Activated T-cell treated with anti-CD3 and anti-CD28 coated beads for 48 hours (primary cell): ENCODE measurements at places on chromosomes 1 and 21.

DNA sequence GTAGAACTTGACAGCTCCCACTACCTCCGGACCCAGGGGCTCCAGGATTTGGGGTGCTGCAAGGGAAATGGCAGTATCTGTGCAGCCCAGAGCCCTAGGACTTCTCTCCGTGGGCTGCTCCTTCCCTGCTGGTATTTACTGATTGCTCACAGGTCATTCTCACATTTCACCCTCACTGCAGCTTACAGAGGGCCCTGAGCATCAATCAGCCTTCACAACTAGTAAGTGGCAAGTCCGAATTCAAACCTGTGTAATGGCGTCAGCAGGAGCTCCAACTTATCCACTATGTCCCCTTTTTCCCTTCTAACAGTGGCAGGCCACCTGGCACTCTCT lies 32.4 kb downstream of the PIK3C2B start:
- no peak for DNase-seq

GRCh38 chr1:220511785-220512184 lies 16.2 kb upstream of the MARK1 start:
- no peak for DNase-seq

- no peak for DNase-seq
Measured at GRCh38 chr1:92820024-92820423, 11.8 kb upstream of the RPL5 start.

GRCh38 chr1:233673947-233674431 lies 60.1 kb downstream of the KCNK1 start:
- no peak for DNase-seq

GRCh38 chr1:23664837-23665795 lies 26.5 kb upstream of the RPL11 start:
- peak; percentile 10 for DNase-seq

GRCh38 chr1:108704496-108704895 lies 8.2 kb upstream of the FNDC7 start:
- DNase-seq: no peak

DNA sequence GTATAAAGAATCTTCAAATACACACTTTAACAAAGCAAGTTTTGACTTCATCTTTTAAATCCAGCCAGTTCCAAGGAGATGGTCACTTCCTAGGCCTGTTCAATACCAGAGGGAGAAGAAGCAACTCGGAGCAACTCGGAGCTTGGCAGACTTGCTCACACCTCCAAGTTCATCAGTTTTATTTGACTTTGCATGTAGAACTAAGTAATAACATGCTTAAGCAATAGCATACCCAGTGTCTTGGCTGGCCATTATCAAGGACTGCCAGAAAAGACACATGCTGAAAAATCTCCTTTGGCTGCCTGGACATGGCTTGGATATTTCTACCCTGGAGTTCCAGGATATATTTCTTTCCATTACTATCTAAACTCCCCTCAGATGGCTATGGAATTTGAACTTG lies 52.6 kb downstream of the GNG12 start:
- DNase-seq: no peak

DNA sequence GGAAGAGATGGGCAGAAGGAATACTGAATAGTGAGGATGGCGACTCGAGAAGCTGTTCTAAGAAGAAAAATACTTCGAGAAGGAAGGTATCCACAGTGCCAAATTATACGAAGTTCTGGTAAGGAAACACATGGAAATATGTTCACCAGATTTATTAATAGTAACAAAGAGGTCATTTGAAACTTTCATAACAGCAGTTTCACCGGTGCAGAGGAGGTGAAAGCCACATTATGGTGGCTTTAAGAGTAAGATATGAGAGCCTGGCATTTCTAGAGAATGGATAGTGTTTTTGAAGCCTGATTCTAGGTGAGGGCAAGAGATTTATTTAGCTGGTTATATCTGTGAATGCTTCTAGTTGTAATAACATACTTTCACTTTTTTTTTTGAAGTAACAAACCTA lies 56.2 kb downstream of the DPYD start:
- DNase-seq: no peak

GRCh38 chr1:1788646-1789431 lies 10.6 kb upstream of the NADK start:
- no peak for DNase-seq

DNA sequence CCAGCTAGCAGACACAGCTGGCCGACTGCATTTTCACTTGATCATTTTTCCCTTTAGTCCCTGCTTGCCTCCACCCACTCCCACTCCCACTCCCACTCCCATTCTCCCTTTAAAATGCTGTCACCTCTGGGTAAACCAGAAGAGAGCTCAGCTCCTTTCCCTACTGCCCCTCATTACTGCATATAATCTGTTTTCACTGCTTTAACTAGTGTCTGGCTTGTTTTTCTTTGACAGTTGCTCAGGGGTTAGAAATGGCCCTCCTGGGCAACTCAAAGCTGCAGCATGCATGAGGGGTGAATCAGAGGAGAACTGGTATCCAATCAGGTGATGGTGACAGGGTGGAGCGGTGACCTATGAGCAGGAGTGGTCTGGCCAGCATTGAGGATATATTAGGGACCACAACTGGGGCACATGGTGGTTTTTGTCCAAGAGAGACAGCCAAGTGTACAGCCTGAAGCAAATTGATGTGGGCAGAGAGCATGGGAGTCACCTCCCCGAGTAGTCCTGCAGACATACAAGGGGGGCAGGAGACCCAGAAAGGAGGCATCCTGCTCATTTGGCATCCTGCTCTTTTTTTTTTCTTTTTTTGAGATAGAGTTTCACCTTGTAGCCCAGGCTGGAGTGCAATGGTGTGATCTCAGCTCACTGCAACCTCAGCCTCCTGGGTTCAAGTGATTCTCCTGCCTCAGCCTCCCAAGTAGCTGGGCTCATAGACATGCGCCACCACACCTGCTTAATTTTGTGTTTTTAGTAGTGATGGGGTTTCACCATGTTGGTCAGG lies 42.6 kb upstream of the SRSF10 start:
- no peak for DNase-seq

DNA sequence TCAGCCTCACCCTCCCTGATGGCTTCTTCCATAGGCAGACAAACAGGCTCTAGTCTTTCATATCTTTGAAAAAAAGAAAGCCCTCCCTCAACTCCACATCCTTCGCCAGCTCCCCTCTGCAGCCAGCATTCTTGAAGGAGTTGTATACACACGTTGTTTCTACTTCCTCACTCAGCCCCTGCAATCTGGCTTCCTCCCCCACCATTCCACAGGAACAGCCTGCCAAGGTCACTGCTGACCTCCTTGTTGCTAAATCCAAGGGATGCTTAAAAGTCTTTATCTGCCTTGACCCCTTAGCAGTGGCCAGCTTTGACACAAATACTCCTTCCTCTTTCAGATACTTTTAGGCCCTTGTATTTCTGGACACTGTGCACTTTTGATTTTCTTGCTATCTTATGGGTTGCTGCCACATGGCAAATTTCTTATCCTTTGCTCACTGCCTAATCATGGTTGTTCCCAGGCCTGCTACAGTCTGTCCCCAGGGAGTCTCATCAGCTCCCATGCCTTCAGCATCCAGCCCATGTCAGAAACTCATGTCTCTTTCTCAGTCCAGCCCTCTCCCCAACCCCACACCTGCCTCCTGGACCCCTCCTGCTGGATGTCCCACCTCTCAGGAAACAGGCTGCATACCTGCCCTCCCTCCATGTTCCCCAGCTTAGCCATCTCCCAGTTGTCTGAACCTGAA lies 8.3 kb downstream of the FAM229A start:
- no peak for DNase-seq

DNA sequence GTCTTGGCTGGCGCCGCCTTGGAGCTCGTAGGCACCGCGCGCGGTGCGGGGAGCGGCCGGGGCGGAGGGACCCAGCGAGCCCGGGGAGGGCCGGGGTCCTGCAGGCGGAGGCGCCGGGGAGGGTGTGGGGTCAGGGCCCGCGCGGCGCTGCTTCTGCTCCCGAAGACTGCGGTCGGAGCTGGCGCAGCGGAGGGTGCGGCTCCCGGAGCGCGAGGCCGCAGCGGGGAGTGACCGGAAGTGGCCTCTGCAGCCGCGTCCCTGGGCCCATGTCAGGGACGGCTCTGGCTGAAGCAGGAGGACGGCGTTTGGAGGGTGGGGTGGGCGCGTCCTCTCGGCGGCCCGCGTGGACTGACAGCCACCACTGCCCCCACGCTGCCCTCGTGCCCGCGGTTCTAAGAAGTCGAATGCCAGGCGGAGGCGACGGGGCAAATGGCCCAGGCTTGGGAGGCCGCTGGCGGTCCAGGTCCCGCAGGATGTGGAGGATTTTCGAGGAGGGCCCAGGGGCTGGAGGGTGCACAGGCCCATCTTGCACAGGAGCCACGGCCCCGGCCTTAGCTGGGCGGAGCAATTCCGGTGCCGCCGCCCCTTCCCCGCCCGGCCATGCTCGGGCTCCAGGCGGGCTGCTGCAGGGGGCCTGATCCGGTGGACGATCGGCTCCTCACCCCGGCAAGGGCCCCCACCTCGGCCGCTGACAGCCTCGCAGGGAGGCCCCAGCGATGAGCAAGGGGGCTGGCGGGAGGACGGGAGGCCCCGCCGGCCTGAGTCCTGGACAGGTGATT lies 7.7 kb upstream of the ZNF669 start:
- DNase-seq: no peak
